ENCODE measurements at places on chromosomes 5 and 9.

GRCh38 chr5:123138774-123139173 lies 49.7 kb downstream of the PRDM6 start:
- DNase-seq, result no peak

GRCh38 chr9:7936163-7936562 lies 136.6 kb upstream of the DMAC1 start:
- DNase-seq, result no peak

- DNase-seq, result no peak
Measured at GRCh38 chr9:132167192-132167591, 5.3 kb downstream of the NTNG2 start.

- DNase-seq, result no peak
Measured at GRCh38 chr9:93612796-93613154, 36.4 kb downstream of the PHF2 start.

DNA sequence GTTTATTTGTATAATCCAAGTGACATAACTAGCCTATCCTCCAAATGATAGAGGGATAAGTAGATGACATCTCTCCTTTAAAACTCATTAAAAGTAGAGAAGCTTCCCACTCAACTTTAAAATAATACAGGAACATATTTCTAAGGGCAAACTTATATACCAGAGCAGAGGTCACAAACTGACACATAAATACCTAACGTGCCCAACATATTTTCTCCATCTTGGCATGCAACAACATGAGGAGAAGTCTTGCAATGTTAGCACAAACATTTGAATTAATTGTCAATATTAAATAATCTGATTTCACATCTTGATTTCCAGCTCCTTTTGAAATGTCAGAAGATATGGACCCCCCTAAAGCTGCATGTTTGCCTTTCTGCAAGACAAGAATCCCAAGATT lies 335.0 kb downstream of the DEPDC1B start:
- no peak for DNase-seq

GRCh38 chr5:64869419-64869818 lies 100.7 kb downstream of the CWC27 start:
- DNase-seq, result no peak

- no peak for DNase-seq
Measured at GRCh38 chr9:135103001-135103446, 15.6 kb downstream of the OLFM1 start.

- DNase-seq, result no peak
Measured at GRCh38 chr9:124352616-124353015, 62.6 kb downstream of the PSMB7 start.

GRCh38 chr5:72522607-72523006 lies 15.4 kb upstream of the ZNF366 start:
- DNase-seq, result no peak

GRCh38 chr5:147400126-147400809 lies 109.6 kb downstream of the DPYSL3 start:
- no peak for DNase-seq

- no peak for DNase-seq
Measured at GRCh38 chr9:114500697-114501292, 4.5 kb downstream of the WHRN start.

- DNase-seq, result no peak
Measured at GRCh38 chr5:125813221-125813974, 609.8 kb upstream of the GRAMD2B start.

DNA sequence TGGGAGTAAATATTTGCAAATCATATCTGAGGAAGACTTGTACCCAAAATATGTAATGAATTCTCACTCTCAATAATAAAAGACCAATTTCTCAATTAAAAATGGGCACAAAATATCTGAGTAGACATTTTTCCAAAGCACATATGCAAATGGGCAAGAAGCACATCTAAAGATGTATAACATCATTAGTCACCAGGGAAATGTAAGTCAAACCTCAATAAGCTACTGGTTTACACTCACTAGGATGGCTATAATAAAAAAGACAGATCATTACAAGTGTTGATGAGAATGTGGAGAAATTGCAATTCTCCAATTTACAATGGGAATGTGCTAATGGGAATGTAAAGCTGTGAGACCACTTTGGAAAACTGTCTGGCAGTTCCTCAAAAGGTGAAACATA lies 13.9 kb downstream of the PCSK5 start:
- no peak for DNase-seq

GRCh38 chr5:102532123-102532522 lies 33.3 kb upstream of the SLCO6A1 start:
- DNase-seq, result no peak

DNA sequence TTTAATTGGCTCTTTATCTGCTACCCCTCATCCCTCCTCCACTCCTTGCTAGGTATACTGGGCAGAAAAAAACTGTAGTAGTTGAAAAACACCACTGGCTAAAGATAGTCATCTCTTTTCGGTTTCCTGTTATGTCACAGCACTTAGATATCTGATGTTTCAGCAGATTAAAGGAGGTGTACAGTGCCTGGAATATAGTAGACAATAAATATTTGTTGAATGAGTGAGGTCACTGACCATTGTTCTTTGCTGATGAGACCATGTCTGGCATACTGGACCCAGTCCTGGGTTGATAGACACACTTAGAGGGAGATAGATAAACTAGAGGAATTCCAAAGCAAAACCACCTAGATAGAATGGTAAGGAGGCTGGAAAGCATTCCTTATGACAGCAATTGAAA lies 3.2 kb downstream of the GRPEL2 start:
- no peak for DNase-seq

Data from stimulated activated CD8-positive, alpha-beta memory T cell treated with anti-CD3 and anti-CD28 coated beads, Interleukin-7, amount 100 ng/mL, for 1 hour (primary cell).